Stimulated activated CD8-positive, alpha-beta memory T cell treated with anti-CD3 and anti-CD28 coated beads, Interleukin-12 subunit alpha, Interleukin-12 subunit beta, amount 100 ng/mL, for 4 hours (primary cell): ENCODE measurements at places on chromosomes 6 and 20.

DNA sequence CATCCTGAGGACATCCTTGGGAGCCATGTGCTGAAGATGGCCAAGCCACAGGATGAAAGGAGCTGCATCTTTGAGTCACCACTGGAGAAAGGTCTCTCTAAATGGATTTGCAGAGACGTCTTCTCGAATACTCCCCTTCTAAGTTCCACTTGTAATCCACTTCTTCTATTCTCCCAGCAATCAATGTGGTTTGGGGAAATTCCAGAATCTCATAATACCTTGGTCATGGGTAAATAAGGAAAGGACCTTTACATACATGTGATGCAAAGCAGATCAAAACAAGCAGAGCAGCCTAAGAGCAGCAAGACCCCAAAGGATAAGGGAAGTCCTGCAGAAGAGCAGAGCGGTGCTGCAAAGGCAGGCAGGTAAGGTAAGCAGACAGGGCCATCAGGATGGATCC lies 35.3 kb downstream of the TRIM38 start:
- DNase-seq = no peak

DNA sequence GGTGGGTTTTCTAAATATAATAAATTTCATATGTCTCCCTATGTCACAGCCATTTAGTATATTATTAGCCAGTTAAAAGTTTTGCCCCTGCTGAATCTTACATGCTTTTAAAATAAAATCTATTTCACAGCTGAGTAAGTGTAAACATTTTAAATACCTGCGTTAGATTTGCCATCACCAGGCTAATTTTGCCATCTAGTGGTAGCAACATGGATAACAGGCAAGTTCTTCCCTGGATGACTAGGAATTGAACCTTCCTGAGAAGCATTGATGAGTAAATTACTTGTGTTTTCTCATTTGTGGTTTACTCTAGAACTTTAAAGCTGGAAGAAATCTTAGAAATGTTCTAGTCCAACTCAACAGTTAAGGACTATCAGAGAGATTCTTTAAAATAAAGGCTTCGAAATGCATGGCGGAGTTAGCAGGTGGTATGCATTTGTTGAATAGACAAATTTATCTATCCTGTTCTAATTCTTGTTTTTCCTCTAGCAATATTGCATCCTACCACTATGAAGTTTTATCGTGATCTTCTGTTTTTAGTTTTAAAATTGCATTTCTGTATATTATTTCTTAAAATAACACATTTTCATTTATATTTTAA lies 2.6 kb downstream of the PRSS35 start:
- no peak for DNase-seq

DNA sequence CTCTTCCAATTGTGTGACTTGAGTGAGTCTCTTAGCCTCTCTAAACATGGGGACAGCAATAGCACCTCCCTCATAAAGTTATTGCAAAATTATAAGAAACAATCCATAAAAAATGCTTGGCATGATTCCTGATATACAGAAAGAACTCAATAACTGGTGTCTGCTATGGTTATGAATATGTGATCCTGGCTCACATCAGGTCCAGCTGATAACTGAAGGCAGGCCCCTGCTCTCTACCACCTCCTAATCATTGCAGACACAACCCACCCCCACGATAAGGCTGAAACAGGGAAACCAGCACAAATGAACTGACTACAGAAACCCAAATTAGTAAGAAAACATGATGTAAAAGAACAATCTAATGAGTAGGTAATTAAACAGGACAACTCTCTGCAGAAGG lies 5.4 kb downstream of the TRIM15 start:
- DNase-seq = no peak

- no peak for DNase-seq
These were observed 226.2 kb downstream of the DHX35 start for GRCh38 chr20:39188266-39188765.

DNA sequence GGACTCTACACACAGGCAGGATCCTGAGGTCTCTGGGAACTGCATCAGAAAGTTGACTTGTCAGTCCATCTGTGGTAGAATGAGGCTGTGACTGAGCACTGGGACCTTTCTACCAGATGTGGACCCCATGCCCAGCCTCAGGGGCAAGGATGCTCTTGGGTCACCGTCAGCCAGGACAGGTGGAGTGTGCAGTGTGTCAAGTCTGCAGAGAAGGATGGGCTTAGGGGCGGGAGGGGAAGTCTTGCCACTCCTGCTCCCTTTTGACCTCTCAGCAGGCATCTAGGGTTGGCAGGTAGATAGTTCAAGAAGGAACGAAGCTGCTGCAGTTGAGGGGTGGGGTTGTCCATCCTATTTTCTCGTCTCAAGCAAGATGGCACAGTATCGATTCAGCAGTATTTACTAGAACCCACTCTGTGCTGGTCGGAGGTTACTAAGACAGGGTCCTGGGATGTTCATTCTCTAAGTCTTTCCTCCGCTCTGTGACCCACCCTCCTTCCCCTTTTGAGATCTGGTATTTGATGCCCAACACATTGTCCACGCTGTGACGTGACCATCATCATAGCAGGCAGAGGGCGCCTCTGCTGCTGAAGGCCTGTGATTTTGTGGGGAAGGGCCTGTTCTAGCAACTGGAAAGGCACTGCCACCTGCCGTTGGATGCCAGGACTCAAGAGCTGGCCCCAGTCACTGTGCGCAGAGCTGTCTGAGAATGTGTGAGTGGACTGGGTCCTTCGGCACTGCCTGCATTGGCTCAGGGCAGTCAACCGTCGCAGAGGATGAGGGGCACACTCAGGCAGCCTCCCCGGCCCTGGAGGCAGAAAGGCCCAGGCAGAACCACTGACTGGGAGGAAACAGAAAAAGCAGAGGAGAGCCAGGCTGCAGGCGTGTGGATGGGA lies 23.2 kb downstream of the RBCK1 start:
- DNase-seq = no peak

DNA sequence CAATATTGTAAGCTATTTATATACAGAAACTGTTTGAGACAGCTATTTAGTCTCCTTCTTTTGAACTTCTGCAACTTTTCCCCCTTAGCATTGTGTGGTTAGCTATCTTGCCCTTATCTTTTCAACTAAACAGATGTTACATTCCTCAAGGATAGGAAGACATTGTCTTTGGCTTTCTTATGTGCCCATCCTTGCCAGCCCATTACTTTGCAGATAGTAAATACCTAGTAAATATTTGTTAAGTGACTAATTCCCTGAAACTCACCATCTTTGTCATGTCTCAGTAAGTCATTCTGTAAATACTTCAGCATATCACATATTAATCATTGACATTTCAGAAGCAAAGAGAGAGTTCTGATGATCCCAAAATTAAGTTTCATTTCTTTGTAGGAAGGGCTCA lies 69.1 kb upstream of the FLRT3 start:
- no peak for DNase-seq

- DNase-seq = no peak
These were observed 451.7 kb downstream of the GRIK2 start for GRCh38 chr6:101845172-101845571.

DNA sequence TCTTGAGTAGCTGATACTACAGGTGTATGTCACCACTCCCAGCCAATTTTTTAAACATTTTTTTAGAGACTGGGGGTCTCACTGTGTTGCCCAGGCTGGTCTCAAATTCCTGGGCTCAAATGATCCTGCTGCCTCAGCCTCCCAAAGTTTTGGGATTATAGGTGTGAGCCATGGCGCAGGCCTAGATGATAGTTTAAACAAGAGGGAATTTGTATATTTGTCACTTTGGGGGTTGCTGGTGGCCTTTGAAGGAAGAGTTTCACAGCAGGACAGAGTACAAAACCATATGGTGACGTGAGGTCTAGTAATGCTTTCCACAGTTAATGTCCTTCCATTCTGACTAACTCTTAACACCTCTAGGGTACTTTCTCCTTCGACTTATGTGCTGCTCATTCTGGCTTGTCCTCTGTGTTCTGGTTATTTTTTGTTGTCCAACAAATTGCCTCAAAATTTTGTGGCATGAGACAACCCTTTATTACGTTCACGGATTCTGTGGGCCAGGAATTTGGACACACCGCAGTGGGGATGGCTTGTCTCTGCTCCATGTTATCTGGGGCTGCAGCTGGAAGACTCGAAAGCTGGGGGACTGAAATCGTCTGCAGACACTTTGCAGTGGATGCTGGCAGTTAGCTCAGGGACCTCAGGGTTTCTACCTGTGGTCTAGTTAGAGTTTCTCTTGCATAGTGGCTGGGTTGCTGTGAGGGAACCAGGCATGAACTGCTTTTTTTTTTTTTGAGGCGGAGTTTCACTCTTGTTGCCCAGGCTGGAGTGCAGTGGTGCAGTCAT lies 23.0 kb upstream of the IER3 start:
- no peak for DNase-seq

DNA sequence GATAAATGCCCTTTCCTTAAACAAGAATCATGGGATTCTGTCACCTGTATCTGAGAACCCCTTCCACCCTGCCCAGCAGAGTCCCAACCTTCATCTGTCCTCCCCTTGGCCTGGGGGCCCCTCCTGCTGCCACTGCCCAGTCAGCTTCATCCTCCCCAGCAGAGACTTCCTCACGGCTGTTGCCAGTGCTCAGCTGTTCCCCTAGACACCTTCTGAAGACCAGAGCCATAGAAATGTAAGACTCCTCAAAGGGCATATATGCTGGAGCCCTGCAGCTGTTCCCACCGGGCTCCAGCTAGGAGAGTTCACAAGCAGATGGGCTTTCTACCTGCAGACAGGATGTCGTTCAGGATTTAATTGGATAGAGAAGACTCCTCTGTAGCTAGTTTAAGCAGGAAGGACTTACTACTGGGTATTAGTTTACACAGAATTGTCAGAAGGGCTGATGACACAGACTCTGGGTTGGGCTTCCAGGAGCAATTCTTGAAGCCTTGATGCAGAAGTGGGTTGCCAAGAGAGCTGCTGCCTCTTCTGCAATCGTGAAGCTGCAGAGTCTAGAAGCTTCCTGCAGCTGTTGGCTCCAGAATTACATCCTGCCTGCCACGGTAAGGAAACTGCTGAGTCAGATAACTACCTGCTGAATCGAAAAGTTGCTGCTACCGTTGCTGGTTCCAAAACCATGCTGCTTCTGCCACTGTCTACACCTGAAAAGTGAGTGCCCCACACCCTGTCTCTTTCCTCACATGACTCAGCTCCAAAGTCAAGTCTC lies 57.1 kb upstream of the MLN start:
- DNase-seq = no peak

DNA sequence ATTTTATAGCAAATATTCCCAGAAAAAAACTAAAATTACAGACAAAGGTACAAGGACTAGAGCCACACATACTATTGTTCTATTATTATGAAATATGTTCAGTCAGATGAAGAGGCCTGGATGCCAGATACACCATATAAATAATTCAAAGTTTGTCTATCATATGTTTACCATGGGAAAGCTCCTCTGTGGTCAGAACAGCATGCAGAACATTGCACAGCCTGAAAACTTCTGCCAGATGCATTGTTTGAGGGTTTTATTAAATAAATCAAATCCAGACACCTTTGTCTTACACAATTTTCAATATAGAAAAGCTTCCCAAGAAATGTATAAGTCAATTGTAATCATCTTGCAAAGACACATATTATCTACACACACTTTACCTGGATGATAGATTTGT lies 35.0 kb upstream of the COL21A1 start:
- DNase-seq = no peak

DNA sequence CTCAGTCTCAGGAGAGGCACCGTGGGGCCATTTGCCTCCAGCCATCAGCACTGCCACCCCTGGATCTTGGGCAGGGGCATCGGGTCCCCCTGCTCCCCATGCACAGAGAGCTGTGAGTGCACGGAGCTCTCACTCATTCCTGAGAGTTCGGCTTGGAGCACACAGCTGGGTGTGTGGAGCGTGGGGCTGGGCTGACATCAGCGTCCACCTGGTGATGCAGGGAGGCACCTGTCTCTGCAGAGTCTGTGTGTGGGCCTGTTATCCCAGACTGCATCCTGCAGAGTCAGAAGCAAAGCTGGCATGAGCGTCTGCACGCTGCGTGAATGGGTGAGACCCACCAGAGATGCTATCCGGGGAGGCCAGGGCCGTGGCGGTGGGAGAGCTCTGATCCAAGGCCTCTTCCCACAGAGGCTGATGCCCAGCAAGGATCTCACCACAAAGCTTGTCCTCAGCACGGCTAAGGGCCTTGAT lies 248.8 kb upstream of the AFDN start:
- no peak for DNase-seq

- no peak for DNase-seq
These were observed 35.9 kb downstream of the CST8 start for GRCh38 chr20:23526850-23527249.

- no peak for DNase-seq
These were observed 12.6 kb downstream of the KIF16B start for GRCh38 chr20:16560661-16561060.

GRCh38 chr6:167148021-167148420 lies 9.8 kb downstream of the GPR31 start:
- DNase-seq = no peak

DNA sequence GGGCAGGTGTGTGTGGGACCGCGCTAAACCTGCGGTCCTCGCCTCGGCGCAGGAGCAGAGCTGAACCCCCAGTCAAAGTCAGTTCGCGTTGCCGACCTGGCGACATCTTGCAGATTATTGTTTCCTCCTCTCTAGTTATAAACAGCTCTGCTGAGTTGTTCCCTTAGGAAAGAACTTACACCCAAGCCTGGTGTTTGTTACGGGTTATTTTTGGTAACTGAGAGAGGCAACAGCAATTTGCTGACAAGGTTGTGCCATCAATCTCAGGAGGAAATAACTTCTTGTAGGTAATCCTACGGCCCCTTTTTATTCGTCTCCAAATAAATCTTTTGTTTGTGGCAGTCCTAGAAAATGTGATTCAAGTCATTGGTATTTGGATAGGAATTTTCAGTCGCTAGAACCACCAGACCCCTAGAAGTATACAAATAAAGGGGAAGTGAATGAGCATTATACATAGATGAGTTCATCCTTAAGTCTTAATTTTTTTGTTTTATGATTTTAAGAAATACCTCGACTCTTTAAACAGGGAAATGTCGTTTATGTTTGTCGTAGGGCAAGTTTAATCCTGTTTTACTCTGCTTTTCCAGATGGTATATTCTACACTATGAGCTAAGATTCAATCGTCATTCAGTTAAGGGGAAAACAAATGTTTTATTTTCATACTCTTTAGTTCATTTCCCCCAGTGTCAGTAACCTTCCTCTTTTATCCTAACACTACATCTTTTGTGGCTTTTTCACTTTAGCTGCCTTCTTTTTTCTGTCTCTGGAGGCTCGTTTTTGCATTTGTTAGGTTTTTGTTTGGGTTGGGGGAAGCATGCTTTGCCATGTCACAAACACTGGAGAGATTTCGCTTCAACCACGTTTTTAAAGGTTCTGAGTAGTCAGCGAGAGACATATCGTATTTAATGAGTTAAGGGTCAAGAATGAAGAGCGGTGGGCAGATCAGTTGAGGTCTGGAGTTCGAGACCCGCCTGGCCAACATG lies 1.2 kb downstream of the PM20D2 start:
- DNase-seq = no peak

- DNase-seq = no peak
These were observed 584.7 kb downstream of the RFPL4B start for GRCh38 chr6:112931832-112932231.

GRCh38 chr6:11681357-11681756 lies 97.2 kb downstream of the ADTRP start:
- DNase-seq = no peak
